Activated CD8-positive, alpha-beta memory T cell treated with anti-CD3 and anti-CD28 coated beads for 48 hours (primary cell): ENCODE measurements at places on chromosomes 3 and 15.
A peak's percentile ranks its signal among the peaks of the same experiment; 100 is the strongest.

DNA sequence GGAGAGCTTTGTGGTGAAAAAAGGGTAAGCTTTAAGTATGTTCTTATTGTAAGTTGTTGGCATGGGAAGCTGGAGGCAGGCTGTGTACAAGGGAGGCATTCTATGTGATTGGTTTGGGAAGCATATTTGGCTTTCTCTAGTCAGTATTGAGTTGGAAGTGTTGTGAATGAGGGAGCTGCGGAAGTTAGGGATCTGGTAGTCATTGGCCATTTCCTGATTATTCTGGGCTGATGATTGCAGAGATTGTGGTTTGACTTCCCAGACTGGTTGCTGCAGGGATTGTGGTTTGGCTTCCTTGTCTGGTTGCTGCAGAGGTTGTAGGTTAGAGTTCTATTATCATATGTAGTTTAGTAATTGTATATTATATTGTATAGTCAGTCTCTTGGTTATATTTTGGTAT lies 21.0 kb downstream of the STXBP5L start:
- DNase-seq = no peak

- no peak for DNase-seq
These were observed 23.1 kb downstream of the BHLHE40 start for GRCh38 chr3:5002174-5002870.

- no peak for DNase-seq
These were observed 282.5 kb upstream of the TLE3 start for GRCh38 chr15:70379938-70380883.

DNA sequence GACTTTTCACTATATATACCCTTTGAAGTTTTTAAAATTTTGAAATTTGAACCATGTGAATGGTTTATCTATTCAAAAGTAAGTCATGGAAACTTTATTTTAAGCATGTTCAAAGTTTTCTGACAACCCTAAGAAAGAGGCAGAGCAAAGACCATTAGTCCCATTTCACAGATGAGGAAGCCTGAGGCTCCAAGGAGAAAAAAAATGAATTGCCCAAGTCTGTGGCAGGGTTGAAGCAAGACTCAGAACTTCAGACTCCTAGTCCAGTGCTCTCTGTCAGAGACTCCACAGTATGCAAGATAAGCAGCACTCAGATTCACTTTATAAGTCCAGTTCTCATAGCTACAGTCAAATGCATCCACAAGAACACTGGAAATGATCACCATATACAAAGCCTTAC lies 4.5 kb downstream of the RAB43 start:
- no peak for DNase-seq

- no peak for DNase-seq
These were observed 14.7 kb downstream of the THBS1 start for GRCh38 chr15:39595338-39596221.

GRCh38 chr3:155431856-155432570 lies 138.5 kb upstream of the STRIT1 start:
- DNase-seq = no peak

- DNase-seq = no peak
These were observed 10.9 kb downstream of the SEMA3F start for GRCh38 chr3:50165910-50166538.

DNA sequence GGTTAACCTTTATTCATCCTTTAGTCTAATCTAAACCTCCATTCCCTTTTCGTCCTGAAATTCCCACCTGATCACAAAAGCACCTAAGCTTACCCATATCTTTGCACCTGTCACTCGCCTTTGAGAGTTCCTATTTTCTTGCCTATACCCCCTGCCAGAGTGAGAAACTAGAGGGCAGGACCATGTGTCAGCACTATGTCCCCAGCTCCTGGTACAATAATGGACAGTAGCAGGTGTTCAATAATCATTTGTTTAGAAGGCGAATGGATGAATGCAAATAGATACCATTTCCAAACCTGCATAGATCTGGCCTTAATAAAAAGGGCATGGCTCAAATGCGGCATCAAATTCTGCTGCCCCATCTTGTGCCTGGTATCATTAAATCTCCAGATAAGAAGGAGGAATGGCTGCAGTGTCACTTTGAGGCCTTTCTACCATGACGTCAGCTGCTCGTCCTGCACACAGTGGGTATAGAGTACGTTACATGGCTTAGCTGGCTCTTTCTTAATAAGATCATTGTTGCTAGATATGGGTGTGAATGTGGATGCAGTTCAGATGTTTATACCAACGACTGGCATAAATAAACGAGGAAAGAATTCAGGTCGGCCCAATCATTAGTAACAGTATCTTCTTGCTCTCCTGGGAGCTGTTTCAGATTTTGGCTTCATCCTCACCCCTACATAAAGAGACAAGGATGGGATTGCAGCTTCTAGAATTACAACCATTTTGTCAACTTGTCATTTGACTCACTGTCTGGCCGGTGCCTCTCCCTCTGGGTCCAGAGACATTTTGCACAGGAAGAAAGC lies 148.7 kb downstream of the RORA start:
- no peak for DNase-seq

- no peak for DNase-seq
These were observed 294.8 kb downstream of the MCTP2 start for GRCh38 chr15:94526071-94526689.

DNA sequence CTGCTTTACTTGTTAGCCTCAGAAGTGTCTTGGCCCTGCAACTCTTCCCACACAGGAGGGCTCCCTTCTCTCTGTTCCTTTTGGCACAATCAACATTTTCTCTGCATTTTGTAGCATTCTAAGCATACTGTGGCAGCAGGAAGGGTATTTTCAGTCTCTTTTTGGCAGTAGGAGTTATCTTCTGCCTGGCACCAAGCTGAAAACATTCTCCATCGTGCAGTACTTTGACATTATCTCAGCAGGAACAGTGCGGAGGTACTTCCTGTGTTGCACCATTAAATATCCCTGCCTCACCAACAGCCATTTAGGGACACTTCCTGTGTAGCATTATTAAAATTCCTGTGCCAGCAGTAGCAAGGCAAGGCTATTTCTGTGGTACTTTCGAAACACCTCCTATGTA lies 233.2 kb upstream of the SEMA6D start:
- no peak for DNase-seq

DNA sequence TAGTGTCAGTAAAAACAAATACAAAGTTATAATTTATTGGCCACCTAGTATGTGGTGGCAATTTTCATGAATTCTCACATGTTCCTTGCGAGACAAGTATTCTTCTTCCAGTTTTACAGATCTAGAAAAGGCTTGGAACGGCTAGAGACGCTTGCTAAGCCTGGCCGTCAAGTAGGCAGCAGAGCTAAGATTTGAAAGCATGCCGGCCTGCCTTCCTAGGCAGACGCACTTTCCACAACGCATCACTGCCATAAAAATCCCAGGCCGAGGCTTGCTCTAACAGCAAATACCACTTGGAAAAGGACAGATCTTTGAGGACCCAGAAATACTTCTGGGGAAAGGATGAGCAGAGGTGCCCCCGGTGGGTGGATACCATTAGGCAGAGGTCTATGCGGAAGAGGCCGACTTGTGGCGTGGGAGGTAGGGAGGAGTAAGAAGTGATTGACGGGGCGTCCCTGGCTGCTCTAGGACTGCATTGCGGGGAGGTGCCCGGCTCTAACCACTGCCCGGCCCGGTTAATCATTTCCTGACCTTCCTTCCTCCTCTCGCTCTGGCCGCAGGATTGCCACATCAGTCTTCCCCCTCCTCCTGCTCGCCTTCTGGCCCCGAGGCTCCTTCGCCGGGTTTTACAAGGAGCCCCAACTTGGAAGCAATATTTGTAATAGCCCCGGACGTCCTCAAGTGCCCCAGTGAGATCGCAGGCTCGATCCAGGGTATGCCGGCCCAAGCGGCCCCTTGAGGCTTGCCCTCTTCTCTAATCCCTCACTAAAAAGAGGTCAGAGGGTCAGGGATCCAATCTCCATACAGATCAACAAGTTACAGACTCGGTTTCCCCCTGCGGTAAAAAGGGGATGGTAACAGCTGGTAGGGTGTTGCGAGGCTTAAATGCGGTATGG lies 1.3 kb upstream of the USP3 start:
- peak; percentile 71 for DNase-seq

DNA sequence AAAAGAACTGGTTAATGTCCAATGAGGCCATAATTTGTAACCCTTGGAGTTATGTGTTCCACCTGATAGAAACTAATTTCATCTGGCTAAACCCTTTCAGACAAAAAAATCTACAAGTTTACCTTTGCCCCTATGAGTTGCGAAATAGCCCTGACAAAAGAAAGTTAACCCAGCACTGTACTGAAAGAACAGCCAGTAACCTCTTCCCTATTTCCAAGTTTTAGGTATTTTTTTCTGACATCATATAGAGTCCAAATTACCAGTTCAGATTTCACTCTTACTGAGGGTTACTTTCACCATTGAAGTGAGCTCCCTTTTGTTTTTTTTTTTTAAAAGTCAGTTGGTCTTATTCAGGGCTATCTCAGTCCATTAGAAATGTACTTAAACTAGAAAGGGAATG lies 42.8 kb upstream of the PTPRG start:
- DNase-seq = no peak

DNA sequence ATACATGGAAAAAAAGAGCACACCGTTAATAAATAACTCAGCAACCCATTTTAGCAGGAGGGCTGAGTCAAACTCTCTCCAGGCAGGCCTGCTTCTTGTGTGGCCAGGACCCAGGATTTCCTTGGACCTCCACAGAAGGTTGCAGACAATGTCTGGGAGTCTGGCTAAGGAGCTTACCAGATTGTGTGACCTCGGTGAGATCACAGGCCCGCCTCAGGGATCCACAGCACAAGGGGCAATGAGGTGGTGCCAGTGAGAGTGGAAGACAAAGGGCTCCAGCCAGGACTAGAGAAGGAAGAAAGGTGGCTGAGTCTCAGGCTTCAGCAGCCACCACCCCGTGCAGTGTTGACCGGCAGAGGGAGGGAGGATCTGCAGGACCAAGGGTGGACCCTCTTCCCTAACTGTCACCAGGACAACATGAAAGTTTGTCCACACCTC lies 32.2 kb upstream of the SEC22A start:
- no peak for DNase-seq

- DNase-seq = no peak
These were observed 41.6 kb upstream of the STRIT1 start for GRCh38 chr3:155334914-155335723.

GRCh38 chr15:90184786-90185704 lies 16.1 kb upstream of the SEMA4B start:
- peak; percentile 11 for DNase-seq

- DNase-seq = no peak
These were observed 143.1 kb downstream of the ARNT2 start for GRCh38 chr15:80547264-80547663.

DNA sequence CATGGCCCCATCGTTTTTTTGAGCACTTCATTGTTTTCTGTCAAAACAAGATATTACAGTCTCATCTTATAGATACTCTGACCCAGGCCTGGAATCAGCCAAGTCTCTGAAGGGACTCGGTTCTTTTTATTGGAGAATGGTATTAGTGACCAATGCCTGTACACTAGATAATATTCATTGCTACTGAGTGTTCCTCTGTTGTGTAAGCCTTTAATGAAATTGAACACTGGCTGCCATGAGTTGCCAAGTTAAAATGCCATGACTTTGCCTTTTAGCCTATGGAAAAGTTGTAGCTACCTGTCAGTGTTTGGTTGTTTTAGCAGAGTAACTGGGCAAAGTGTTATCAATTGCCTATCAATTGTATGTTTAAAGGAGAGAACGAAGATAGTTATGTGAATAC lies 134.0 kb downstream of the AKAP13 start:
- no peak for DNase-seq

- DNase-seq = no peak
These were observed 41.4 kb downstream of the CTDSPL2 start for GRCh38 chr15:44468709-44469385.

DNA sequence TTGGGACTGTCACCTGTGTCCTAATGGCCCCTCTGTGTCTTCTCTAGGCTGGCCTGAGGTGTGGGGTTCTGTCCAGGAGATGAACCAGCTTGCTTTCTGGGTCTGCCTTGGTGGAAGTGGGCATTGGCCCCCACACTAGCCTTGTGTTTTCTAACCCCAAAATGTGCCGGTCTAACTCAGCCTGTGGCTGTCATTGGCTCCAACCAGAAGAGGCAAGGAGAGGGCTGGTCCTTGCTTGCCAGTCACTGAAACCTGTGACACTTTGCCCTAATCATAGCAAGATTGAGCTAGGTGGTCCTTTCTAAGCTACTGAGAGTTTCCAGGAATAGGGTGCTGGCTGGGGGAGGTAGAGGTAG lies 2.2 kb downstream of the C15orf39 start:
- no peak for DNase-seq

DNA sequence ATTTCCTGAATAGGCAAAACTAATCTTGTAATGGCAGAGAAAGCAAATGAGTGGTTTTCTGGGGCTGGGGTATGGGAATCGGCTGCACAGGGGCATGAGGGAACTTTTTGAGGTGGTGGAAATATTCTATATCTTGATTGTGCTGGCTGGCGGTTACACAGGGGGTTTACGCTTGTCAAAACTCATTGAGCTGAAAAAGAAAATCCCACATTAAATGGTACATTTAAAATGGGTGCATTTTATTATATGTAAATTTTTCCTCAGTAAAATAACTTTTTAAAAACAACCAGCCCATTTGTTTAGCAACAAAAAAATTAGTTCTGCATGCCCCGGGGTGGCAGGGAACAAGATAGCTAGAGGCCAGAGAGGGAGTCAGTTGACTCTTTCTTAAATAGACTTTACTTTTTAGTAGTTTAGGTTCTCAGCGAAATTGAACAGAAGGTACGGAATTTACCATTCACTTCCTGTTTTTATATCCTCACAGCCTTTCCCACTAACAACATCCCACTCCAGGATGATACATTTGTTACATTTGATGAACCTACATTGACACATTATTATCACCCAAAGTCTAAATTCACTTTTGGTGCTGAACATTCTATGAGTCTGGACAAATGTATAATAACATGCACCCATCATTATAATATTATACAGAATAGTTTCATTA lies 41.2 kb upstream of the BCL2A1 start:
- no peak for DNase-seq

DNA sequence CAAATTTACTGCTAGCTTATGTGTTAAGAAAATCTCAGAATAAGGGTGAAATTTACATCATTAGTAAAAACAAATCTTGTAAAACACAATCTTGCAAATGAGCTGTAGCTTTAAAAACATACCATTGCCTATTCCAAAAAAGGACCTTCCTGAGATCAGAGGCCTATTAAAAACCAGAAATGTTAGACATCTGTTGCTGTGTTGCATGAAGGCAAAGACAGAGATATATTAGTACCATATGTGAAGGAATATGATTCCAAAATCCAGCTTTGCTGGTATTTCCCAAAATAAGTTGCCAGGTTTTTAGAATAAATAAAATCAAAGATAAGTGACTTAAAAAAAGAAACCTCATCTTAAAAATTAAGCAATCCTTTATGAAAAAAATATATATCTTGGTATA lies 504.1 kb upstream of the CDIN1 start:
- DNase-seq = no peak

DNA sequence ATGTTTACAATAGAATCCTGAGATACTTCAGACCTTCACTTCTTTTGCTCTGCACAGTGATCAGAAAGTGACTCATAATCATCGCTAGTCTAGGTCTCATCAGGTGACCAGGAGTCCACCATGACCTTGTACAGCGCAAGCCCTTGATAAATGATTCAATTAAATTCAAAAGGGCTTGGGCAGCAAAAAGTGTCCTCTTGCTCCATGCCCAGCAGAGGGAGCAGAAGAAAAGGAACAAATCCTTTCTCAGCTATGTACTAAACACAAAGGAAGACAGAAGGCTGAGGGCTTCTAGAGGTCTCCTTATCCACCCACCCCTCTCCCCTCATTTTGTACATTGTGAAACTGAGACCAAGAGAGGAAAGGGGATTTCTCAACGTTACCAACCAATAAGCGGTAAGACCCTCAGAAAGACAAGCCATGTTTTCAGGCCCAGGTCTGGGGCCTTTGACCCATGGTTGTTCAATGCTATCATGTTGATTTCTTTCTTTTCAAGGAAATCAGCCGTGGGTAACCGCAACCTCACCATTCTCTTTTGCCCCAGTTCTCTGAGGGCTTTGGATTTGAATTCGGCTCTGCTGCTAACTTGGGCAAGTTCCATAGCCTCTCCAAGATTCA lies 74.8 kb downstream of the AQP9 start:
- DNase-seq = no peak
